NB4 (cell line): ENCODE measurements at places on chromosomes 6 and 20.

GRCh38 chr6:111161650-111162049 lies 74.3 kb downstream of the SLC16A10 start:
- no peak for DNase-seq

- no peak for DNase-seq
These were observed 12.2 kb upstream of the RSPH3 start for GRCh38 chr6:159012201-159012600.

DNA sequence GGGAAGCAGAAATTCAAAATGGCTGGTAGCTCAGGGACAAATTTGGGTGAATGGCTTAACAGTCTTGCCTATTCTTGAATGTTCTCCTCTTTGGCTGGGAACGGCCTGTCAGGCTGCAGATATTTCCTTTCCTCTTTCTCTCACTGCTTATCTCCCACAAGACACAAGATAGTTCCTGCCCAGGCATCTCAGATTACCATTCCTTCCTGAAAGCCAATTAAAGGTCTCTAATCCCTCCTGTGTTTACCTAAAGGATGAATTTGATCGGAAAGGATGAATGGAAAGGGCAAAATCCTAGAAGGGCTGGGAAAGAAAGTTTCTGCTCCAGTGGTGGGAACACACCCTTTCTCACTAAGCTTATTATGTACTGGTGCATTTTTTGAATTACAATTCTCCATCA lies 95.9 kb upstream of the JAG1 start:
- DNase-seq, result no peak

- no peak for DNase-seq
These were observed 11.4 kb upstream of the PBOV1 start for GRCh38 chr6:138229663-138230179.

DNA sequence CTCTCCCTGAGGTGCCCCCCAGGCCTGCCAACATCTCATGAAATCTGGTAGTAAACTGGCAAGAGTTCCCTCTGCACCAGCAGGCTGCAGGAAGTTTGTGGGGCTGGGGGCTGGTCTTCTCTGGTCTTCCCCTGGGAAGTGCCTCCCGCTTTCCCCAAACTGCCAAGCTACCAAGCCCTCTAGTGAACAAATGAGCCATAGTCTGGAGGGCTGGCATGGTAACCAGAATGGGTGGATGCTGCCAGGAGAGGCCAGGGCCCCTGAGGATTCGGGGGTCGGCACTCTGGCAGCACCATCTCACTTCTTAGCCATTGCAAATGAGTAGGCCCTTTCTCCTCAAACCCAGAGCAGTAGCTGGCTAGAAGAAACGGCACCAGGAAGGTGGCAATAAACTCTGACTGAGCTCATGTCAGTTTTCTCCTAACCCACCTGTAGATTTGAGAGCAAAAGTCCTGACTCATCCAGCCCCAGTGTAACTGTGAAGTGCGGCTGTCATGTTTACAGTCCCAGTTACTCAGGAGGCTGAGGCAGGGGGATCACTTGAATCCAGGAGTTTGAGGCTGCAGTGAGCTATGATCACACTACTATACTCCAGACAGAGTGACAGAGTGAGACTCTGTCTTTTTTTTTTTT lies 35.9 kb downstream of the ZC3H12D start:
- no peak for DNase-seq

GRCh38 chr6:40177598-40177997 lies 243.3 kb upstream of the MOCS1 start:
- DNase-seq, result no peak
